ENCODE measurements at places on chromosomes 5 and 9.

DNA sequence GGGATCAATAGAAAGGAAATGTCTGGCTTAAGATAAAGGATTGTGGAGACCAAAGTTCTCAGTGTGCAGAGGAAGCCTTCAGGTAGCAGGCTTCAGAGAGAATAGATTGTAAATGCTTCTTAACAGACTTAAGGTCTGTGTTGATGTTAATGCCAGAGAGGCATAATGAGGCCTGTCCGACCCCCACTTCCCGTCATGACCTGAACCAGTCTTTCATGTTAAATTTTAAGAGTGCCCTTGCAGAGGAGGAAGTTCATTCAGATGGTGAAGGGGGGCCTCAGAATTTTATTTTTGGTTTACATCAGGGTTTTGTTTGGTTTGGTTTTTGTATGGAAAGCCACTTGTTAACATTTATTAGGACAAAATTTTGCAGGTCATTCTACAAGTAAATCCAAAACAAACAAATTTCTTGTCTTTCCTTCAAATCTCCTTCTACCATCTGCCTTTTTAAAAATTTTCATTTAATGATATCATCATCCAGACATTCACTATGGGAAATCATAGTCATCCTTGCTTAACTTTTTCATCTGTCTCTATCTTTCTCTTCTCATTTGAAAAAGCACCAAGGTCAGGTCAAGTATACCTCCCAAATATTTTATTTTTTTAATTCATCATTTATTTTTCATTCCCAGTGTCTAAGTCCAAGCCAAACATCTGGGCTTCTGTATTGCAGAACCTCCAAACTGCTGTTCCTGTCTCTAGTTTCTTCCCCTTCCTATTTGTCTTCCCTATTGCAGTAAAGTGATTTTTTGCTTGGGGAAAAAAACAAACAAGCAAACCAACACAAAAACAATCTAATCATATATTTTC lies 6.9 kb upstream of the ABCA1 start:
- no peak for DNase-seq

DNA sequence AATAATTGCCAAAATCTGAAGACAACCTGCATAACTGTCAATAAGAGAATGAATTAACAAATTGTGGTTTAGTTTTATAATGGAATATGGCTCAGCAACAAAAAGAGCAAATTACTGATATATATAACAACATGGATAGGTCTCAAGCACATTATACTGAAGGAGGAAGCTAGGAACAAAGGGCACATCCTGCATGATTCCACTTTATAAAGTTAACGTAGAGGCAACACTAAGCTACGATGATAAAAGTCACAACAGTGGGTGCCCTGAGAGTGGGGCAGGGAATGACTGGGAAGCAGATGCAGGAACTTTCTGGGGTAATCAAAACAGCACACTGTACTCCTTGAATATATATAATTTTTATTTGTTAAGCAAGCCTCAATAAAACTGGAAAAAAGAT lies 165.2 kb downstream of the RMI1 start:
- DNase-seq: no peak

DNA sequence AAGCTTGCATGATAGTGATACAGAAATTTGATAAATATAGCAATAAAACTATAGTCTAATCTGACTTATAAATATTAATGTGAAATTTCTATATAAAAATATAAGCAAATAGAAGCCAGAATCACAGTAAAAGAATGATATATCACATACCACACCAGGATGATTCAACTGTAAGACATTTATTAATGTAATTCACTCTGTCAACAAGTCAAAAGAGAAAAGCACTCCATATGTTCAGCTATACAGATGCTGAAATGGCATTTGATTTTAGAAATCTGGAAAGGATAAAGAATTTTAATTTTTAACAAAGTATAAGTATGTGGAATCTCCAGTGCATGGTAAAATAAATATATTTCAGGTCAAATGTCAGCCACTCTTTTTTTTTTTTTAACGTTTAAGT lies 372.4 kb downstream of the KCNN2 start:
- no peak for DNase-seq

GRCh38 chr9:88772575-88772974 lies 218.7 kb upstream of the S1PR3 start:
- no peak for DNase-seq

DNA sequence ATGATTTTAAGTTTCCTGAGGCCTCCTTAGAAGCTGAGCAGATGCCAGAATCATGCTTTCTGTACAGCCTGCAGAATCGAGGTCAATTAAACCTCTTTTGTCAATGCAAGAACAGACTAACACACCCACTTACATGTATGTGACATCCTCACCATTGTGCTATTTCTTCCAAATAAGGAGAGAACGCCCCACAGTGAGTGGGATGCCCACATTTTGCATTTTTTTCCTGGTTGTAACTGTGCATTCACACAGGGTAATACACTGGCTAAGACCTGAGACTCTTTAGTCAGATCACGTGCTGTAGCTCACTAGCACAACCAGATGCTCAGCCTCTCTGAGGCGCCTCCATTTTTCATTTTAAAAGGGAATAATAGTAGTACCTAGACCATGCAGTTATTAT lies 4.4 kb upstream of the CEMIP2 start:
- no peak for DNase-seq

DNA sequence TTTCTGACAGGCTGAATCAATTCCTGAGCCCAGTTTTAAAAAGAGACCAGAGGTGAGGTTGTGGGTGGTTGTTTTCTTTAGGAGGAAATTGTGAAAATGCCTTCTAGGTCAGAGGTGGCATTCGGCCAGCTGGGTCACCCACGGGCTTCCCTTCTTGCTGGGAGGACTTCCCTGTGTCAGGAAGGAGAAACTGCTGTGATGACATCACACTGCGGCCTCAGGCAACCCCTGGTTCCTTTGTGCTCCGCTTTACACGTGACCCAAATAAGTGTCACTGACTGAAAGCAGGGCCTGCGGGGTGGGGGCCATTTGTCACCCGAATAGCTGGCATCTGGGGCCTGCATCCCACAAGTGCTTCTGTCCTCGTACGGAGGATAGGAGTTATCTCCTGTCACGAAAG lies 39.7 kb downstream of the FABP6 start:
- no peak for DNase-seq

GRCh38 chr9:114799925-114800324 lies 5.9 kb downstream of the TNFSF15 start:
- DNase-seq: no peak

DNA sequence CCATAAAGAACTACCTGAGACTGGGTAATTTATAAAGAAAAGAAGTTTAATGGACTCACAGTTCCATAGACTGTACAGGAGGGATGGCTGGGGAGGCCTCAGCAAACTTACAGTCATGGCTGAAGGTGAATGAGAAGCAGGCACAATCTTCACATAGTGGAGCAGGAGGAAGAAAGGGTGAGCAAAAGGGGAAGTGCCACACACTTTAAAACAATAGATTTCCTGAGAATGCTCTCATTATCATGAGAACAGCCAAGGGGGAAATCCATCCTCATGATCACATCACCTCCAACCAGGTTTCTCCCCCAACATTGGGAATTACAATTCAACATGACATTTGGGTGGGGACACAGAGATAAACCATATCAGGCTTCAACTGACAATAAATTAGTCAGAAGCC lies 664.9 kb downstream of the TAF11L14 start:
- no peak for DNase-seq

DNA sequence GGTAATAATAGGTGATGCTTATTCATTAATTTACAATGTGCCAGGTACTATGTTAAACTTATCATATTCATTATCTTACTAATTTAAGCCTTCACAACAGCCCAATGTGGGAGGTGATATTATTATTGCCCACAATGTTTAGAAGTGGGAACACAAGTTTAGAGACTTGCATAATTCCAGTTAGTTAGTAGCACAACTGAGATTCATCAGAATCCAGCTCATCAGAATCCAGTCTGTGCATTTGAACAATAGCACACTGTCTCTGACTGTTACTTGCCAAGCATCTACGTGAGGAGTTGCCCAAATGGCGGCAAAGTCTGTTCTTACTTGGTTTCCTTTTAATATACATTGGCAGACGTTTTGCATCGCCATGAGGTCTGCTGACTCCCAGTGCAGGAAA lies 110.9 kb upstream of the BASP1 start:
- no peak for DNase-seq

DNA sequence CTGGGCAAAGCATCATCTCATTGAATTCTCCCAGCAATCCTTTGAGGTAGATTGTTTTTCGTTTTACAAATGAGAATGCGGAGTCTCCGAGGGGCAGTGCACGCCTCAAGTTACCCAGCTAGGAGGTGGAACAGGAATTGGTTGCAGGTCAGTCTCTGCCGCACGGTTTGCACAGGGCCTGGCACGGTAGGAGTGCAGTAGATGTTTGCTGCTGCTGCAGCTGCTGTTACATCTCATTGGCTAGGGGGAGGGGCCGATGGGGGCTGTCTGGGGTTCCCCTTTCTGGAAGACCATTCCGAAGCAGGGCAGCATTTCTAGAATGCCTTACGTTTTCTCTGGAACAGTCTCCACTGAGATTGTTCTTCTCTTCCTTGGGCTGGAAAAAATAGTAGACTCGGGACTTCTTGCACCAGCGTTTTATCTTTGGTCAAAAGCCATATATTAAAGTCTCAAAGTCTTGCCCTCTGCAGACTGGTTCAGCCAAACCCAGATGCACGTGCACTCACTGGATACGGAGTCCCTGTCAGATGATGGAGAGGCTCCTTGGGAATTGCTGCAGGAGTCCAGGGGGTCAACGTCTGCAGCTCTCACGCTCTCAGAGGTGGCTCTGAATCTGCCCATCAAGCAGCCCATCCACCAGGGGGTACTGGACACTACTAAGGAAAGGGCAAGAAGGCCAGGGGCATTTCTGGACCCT lies 1.2 kb downstream of the USP20 start:
- DNase-seq: no peak

DNA sequence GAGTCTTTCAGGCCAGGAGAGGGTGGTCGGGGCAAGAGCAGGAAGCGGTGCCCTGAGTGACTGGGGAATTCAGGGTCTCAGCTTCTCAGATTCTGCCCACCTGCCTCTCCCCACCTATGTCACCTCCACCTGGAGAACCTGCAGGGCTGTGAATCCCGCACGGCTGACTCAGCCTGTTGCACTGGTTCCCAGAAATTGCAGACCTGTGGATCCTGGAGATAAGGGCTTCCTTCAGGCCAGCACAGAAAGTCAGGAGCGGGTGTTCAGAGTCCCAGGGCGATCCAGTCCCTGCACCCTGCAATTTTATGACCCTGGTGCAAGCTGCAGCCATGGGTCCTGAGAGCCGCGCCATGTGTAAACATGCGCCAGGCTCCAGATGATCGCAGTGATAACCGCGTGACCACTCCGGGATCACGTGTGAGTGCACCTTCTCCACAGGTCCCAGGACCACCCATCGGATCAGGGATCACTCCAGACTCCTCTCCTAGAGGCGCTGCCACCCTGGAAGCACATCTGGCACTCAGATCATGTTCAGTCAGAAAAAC lies 17.8 kb downstream of the IRX4 start:
- DNase-seq: no peak

GRCh38 chr5:150119421-150120061 lies 33.2 kb upstream of the CSF1R start:
- DNase-seq: no peak

- peak; percentile 11 for DNase-seq
Measured at GRCh38 chr9:132769906-132770769, 99.9 kb downstream of the GTF3C4 start.

DNA sequence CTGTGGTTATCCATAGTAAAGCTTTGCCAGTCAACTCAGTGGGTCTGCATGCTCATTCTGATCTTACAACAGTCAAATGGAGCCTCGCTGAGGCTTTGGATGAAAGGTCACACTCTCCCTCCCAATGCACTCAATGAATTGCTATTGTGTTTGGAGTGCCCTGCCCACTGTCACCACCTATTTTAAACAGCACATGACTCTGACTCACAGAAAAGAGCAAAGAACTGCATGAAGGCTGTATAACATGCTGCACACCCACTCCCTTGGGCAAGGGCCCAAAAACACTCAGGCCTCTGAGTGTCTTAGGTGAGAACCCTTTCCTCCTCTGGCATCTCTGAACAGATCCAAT lies 118.7 kb upstream of the CCDC112 start:
- DNase-seq: peak; percentile 73

DNA sequence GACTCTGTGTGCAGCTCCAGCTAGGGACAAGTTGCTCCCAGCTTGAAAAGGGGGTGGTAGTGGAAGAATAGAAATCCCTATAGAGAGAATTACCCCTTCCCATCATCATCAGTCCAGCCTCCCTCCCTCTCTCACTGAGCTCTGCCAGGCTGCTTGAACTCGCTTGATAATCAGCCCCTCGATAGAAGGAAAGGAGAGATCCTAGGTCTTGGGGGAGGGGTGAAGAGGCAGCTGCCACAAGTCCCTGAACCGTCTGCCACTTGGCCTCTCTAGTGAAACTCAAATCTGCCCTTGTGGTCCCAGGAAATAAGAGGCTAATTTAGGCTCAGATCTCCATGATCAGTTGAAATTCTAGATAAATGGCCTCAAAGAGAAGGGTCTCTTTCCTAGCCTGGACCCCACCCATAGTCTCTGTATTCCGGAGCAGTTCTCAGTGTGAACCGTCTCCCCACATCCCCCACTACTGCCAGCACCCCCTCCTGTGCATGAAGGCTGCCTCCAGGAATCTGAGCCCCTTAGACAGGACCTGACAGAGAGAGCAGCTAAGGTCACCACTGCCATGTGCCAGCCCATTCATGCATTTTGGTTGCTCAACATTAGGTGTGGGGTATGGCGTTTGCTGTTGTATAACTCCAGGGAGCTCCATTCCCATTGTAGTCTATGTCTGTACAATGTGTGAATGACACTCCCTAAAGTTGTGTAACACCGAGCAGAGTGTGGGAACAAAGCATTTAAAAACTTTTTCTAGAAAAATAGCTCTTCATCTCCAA lies 5.5 kb downstream of the DNAJB5 start:
- no peak for DNase-seq

- no peak for DNase-seq
Measured at GRCh38 chr5:146660376-146660960, 144.5 kb upstream of the GPR151 start.

- DNase-seq: no peak
Measured at GRCh38 chr9:110602281-110602680, 22.7 kb upstream of the SVEP1 start.

GRCh38 chr5:173228639-173229381 lies 6.2 kb downstream of the NKX2-5 start:
- DNase-seq: no peak

DNA sequence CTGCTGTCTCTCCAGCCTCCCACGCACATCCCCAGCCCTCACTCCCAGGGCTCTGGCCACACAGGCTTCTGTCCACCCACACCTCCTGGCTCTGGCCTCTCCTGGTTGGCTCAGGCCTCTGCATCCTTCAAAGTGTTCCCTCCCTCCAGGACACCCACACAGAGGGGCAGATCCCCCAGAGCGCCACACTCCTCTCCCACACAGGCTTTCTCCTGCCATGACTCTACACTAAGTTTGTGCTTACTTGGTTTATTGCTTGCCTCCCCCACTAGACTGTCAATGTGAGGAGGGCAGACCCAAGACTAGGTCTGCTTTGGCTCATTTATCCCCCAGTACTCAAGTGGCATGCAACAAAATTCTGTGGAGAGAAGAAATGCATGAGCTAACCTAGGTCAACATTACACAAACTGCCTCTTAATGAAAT lies 67.0 kb upstream of the SPOCK1 start:
- DNase-seq: no peak

- DNase-seq: no peak
Measured at GRCh38 chr9:87359264-87359663, 138.4 kb upstream of the DAPK1 start.
